ENCODE measurements at places on chromosomes 1 and 21.

DNA sequence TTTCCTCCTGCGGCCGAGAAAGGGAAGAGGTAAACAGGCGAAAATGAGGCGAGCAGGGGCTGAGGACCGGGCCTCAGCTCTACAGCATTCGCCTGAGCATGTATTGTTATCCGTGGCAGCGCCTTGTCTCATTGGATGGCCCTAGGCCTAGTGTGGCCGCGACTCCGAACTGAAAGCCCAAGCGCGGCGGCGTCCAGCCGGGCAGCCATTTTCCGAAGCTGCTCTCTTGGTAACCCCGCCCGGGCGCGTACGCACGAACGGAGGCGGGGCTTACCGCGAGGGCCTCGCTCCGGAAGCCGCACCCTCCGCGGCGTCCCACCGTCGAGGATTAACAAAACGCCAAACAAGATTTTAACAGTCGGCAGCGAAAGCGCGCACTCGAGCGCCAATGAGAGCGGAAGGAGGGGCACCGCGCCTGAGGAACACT, 797 bp upstream of the USP1 start:
- DNase-seq, result no peak

DNA sequence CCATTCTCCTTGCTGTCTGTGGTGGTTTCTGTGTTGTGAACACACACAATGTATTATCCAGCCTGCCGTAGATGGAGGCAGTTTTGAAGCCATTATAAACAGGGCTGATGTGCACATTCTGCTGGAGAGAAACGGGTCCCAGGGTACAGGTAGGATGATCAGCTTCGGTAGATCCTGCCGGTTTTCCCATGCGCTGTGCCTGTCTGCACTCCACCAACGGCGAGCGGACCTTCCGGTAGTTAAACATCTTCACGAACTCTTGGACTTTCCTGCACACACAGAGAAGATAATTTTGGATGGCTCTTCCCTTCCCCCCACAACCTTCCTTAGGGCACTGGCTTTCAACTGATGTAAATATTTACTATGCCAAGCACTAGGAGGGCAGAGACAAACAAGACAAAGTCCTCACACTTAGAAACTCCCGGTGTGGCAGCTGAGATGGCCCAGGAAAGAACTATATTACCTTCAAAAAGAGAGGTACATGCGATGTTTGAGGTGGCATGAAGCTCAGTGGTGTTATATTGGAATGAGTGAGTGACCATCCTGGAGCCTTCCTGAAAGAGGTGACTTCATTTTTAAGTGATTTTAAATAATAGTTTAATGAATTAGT, 41.7 kb downstream of the ALPL start:
- DNase-seq, result no peak

DNA sequence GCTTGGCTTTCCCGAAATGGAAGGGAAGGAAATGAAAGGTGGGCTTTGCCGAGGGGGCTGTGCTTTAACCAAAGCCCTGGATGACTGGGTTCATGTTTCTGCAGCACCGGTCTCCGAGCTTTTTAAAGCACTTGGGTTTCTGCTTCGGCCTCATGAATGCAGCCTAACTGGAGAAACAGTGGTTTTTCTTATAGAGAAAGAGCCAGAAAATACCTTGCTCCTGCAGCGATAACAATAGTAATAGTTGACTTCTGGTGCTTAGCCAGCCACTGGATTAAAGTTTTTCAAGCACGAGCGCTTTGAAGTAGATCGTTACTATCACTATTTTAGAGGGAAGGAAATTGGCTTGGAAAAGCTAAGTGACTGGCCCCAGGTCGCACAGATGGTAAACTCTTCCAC, 500 bp upstream of the DOCK7 start:
- DNase-seq, result peak; percentile 58

DNA sequence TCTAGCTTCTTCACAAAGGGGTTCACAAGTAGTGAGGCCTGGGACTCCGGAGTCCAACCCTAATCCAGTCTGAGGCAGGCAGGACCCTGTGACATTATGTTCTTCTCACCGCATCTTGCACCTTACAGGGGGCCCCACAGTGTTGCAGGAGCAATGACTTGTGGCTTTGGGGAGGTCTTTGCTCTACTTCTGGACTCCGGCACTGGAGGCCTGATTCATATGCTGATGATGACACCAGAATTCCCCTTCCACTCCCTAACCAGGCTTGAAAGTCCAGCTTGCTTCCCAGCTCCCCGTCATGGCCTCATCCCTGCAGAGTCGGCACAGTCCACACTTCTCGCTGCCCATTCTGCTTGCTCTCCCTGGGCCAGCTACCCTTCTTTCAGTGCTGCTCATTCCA, 96.3 kb upstream of the SLC44A3 start:
- no peak for DNase-seq

DNA sequence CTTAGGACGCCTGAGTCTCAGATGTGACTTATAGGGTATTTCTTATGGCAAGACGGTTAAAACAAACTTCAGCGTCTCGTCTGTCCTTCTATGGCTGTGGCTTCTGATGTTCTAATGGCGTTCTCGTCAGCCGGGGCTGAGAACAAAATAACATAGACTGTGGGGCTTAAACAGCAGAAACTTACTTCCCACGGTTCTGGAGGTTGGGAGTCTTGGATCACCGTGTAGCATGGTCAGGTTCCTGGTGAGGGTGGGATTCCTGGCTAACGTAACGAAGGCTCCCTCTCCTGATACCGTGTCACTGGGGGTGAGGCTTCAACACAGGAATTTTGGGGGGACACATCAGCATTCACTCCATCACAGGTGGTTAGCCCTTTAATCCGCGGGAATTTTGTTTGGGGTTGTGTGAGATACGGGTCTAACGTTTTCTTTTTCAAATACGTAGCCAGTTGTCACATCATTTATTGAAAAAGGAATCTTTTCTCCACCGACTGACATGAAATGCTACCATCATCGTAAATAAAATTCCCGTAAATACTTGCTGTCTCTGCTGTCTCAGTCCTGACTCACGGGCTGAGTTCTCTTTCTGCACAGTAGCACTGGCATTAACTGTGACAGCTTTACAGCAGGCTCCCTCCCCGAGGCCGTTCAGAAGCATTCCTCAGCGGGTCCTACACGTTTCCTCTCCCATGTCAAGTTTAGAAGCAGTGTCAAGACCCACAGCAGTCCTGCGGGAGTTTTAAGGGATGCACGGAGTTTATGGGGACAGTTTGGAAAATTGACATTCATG, 8.1 kb upstream of the POFUT2 start:
- DNase-seq, result no peak

DNA sequence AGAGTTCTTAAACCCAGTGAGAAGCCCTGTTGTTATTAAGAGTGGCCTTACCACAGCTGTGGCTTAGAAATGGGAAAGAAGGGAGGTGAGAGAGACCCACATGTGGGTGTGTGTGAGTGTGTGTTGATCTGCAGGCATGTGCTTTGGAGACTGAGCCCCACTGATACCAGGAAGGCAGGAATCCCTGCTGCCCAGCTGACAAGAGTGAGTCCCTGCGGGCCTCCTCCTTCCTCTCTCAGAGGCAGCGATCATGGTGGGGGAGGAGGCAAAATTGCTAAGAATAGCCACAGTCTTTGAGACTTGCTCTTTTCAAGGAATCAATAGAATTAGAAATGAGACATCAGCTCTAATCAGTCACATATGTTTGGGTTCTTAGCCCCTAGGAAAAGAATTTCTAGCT, 87.0 kb upstream of the WARS2 start:
- peak; percentile 33 for DNase-seq

DNA sequence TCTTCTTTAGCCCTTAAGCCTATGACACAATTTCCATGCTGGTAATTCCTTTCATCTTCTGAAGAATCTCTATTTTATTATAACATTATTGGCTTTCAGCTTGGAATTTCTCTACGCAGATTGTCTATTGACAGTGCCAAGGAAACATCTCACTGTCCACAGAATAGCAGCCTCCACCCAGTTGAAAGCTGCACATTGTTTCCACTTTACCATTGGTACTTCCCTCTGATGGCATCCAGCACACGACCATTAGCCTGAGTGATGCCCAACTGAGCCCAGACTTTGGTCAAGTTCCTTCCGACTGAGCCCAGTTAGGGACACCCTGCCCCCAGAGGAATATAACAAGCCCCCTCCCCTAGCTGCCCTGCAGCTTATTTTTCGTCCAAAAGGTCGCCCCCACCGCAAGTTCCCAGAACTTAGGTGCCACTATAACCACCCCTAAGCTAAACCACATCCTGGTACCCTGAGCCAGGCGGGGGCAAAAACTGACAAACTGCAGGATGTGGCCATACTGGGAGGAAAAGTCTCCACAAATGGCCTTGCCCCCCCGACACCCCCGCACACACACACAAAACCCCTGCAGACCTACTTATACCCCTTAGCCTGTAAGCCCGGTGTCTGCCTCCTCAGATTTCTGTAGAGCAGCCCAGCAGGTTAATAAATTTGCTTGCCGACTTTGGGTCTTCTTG, 13.2 kb downstream of the GBP5 start:
- no peak for DNase-seq

DNA sequence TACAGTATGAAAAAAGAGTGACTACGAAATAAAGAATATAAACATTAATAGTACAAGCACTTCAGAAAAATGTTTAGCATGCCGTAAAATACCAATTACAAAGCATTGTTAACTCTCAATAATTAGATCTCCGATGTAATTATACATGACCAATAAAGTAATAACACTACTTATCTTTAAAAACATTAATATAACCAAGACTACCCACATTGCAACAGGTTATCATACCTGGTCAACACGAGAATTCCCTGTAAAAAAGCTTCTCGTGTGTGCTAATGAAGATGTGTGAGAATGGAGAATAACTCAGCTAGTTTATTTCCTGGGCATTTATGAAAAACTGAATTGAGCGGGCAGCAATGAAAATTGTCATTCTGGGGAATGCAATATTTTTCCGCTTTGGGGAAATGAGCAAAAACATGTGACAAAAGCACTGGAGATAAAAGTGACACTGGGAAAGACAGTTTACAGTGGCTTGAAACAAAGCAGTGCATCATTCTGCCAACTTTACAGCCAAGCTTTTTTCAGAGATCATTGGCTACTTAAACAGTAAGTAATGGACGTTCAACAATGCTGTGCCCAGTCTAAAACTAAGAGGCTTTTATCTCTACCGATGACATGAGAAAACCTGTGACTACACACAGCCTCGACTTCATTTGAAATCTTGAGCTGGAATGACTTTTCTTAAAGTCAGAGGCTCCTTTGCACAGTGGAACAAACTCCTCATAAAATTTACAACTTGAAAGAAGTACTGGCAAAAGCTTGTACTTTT, 34.7 kb downstream of the ITPKB start:
- no peak for DNase-seq

- no peak for DNase-seq
These were observed 8.6 kb downstream of the CLSTN1 start for GRCh38 chr1:9815150-9815549.
